Pancreas (tissue), 10 donors: ENCODE measurements at places on chromosomes 13 and 19.

DNA sequence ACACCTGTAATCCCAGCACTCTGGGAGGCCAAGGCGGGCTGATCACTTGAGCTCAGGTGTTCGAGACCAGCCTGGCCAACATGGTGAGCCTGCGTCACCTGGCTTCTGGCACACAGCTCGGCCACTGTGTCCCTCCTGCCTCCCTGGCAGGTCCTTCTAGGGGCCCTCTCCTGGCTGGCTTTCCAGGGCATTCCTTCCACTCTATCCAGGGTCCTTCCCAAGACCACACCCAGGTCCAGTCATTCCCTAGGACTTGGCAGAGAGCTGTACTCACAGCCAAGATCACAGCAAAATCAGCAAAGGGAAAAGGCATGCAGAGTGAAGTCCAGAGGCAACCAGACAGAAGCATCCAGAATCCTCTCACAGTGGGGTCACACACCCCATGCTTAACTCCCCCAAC, 9.7 kb upstream of the HSH2D start:
- H3K36me3 ChIP-seq: peaks cover 11% of the 10 kb centered on the region
- no peak for DNase-seq
- H3K27me3 ChIP-seq: no peaks in the 10 kb centered on the region
- H3K27ac ChIP-seq: no peak overlapping the region
- H3K4me3 ChIP-seq: no peak overlapping the region
- H3K4me1 ChIP-seq: no peaks in the 10 kb centered on the region

DNA sequence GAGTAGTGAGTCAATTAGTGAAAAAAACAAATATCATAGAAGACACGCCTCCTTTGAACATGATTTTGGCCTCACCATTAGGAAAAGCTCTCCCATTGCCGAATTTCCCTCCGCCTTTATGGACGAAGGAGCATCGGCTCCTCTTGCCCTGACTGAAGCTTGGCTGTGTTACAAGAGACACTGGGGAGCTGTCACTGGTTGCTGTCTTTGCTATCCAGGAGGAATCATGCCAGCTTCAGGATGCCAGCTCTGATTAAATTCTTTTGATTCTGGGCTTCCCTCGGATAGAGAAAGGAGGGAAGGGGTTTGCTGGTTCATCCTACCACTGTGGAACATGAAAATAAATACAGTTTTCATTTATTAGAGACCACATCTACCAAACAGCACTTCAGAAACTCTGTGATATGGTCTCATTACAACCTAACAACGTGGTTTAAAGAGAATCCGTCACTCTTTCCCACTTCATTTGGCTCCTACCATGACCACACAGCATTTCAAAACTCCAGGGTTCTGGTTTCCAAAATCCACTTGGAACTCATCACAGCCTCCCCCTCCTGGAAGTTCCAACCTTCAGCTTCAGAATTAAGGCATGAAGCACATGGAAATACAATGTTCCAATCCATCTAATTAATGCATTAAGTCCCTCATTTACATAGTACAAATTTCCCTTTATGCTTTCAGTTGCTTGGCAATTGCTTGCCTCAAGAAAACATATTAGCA, 446.0 kb downstream of the EFNB2 start:
- DNase-seq: no peak
- H3K4me3 ChIP-seq: no peak overlapping the region
- no peaks in the 10 kb centered on the region for H3K36me3 ChIP-seq
- no peaks in the 10 kb centered on the region for H3K27me3 ChIP-seq
- H3K4me1 ChIP-seq: no peaks in the 10 kb centered on the region
- no peak overlapping the region for H3K27ac ChIP-seq

DNA sequence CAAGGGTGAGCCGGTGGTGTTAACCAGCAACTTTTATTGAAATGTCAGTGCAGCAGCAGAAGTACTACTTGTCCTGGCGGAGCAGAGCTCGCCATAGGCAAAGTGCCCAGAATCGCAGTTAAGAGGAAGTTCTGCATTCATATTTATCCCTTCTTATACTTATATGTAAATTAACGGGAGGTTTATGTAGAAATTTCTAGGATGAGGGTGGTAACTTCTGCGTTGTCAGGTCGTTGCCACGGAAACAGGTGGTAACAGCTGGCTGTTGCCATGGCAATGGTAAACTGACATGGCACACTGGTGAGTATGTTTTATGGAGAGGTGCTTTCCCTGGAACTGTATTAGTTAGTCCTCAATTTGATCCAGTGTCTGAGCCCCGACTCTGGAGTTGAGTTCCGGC, 2494.9 kb upstream of the PCDH20 start:
- no peak for DNase-seq
- no peak overlapping the region for H3K27ac ChIP-seq
- no peaks in the 10 kb centered on the region for H3K4me1 ChIP-seq

GRCh38 chr19:12947702-12948611, 2.3 kb downstream of the RAD23A start:
- no peak overlapping the region for H3K4me3 ChIP-seq
- H3K36me3 ChIP-seq: peaks cover 60% of the 10 kb centered on the region
- H3K27ac ChIP-seq: no peak overlapping the region
- peaks cover 9% of the 10 kb centered on the region for H3K4me1 ChIP-seq

- H3K27ac ChIP-seq: no peak overlapping the region
- no peak overlapping the region for H3K4me3 ChIP-seq
- no peak for DNase-seq
- no peaks in the 10 kb centered on the region for H3K4me1 ChIP-seq
- no peaks in the 10 kb centered on the region for H3K27me3 ChIP-seq
- no peaks in the 10 kb centered on the region for H3K36me3 ChIP-seq
Observed at GRCh38 chr13:64936879-64937278, 2293.3 kb downstream of the PCDH9 start.

- no peak overlapping the region for H3K4me3 ChIP-seq
- no peak overlapping the region for H3K27ac ChIP-seq
Observed at GRCh38 chr19:18644196-18645034, 7.6 kb downstream of the KLHL26 start.

GRCh38 chr13:29654384-29654783, 58.9 kb upstream of the SLC7A1 start:
- no peaks in the 10 kb centered on the region for H3K4me1 ChIP-seq
- H3K27ac ChIP-seq: no peak overlapping the region
- no peaks in the 10 kb centered on the region for H3K36me3 ChIP-seq
- H3K4me3 ChIP-seq: no peak overlapping the region

- H3K27me3 ChIP-seq: no peaks in the 10 kb centered on the region
- no peak for DNase-seq
- no peaks in the 10 kb centered on the region for H3K4me1 ChIP-seq
- H3K27ac ChIP-seq: no peak overlapping the region
- H3K36me3 ChIP-seq: no peaks in the 10 kb centered on the region
Observed at GRCh38 chr13:111632906-111633305, 312.5 kb downstream of the TEX29 start.

GRCh38 chr13:42393573-42394360, 121.8 kb downstream of the AKAP11 start:
- H3K27me3 ChIP-seq: no peaks in the 10 kb centered on the region
- H3K4me3 ChIP-seq: no peak overlapping the region
- H3K27ac ChIP-seq: no peak overlapping the region
- H3K36me3 ChIP-seq: no peaks in the 10 kb centered on the region
- H3K4me1 ChIP-seq: no peaks in the 10 kb centered on the region

DNA sequence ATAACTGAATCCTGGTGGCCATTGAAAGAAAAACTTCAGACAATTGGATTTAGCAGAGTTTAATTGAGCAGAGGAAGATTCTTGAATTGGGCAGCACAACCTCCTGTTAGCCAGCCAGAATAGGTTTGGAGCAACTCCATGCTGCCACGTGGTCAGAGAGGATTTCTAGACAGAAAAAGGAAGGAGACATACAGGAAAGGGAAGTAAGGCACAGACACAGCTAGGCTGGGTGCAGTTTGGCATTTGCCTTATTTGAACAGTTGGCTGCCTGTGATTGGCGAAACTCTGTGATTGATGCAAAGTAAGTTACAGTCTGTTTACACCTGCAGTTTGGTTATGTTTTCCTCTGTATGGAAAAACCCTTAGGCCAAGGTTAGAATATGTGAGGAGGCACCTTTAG, 85.8 kb upstream of the SPATA13 start:
- peak; percentile 51 for DNase-seq
- no peaks in the 10 kb centered on the region for H3K36me3 ChIP-seq
- no peaks in the 10 kb centered on the region for H3K27me3 ChIP-seq
- no peak overlapping the region for H3K4me3 ChIP-seq
- H3K4me1 ChIP-seq: peaks cover 27% of the 10 kb centered on the region

- no peaks in the 10 kb centered on the region for H3K27me3 ChIP-seq
- no peak overlapping the region for H3K27ac ChIP-seq
- DNase-seq: no peak
- no peaks in the 10 kb centered on the region for H3K36me3 ChIP-seq
- H3K4me1 ChIP-seq: no peaks in the 10 kb centered on the region
Observed at GRCh38 chr13:53408847-53409568, 380.4 kb downstream of the OLFM4 start.

GRCh38 chr13:72495681-72496080, 231.7 kb downstream of the MZT1 start:
- no peaks in the 10 kb centered on the region for H3K4me1 ChIP-seq
- no peaks in the 10 kb centered on the region for H3K27me3 ChIP-seq
- H3K4me3 ChIP-seq: no peak overlapping the region

DNA sequence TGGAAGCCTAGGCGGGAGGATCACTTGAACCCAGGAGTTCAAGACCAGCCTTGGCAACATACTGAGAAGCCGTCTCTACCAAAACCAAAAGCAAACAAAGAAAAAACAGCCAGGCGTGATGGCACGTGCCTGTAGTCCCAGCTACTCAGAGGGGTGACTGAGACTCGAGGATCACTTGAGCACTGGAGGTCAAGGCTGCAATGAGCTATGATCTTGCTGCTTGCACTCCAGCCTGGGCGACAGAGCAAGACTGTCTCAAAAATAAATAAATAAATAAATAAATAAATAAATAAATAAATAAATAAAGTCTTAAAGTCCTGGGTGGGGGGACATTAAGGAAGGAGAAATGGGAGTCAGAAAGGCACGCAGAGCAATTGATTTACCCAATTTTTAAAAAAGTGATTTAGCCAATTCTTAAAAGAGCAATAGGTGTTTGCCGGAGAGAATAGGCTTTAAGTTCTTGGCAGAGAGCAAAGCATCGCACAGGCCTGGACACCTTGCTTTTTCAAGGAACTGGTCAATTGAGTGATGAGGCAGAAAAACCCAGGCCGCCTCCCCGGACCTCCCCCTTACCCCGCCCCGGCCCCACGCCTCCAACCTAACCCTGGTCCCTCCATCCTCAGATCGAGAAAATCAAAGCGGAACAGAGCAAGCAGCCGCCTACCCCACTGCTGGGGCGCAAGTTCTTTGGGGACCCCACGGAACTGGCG, 9.5 kb upstream of the SHKBP1 start:
- no peak overlapping the region for H3K4me3 ChIP-seq
- no peaks in the 10 kb centered on the region for H3K27me3 ChIP-seq
- H3K36me3 ChIP-seq: no peaks in the 10 kb centered on the region
- no peak for DNase-seq

- no peak overlapping the region for H3K27ac ChIP-seq
- DNase-seq: no peak
- H3K27me3 ChIP-seq: no peaks in the 10 kb centered on the region
- no peaks in the 10 kb centered on the region for H3K4me1 ChIP-seq
- H3K36me3 ChIP-seq: no peaks in the 10 kb centered on the region
Observed at GRCh38 chr13:91904597-91904996, 506.2 kb downstream of the GPC5 start.
